ENCODE measurements at places on chromosomes 6 and 20.

DNA sequence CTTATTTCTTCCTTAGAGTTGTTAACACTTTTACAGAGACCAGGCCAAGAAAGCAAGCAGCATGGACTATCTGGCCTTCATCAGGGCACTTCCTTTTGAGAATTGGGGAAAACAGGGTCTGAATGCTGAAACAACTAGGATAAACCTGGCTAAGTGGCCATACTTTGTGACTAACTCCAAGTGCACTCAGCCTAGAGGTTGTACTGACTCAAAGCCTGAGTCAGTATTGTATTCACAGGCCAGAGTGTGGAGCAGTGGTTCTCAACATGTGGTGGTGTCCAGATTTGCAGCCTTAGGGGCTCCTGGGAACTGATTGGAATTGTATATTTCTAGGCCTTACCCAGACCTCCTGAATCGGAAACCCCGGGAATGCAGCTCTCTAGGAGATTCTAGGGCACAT is 20.1 kb downstream of the SEC23B start:
- no peak for DNase-seq

DNA sequence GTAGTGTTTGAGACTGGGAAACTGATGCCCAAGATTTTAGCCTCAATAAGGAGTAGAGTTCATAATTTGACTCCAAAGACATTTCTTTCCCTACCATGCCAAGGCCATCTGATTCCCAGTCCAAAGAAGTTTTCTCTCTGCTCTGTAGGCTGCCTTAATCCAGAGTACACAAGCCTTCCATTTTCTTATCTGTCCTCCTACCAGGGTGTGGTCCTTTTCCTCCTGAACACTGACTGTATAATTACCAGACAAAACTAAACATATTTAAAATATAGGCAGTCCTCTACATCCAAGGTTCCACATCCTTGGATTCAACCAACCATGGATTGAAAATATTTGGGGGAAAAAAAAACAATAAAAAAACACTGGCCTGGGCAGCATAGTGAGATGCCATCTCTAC is 108.4 kb downstream of the SLC16A10 start:
- DNase-seq: no peak

GRCh38 chr20:61673152-61673847 is 392.4 kb downstream of the TAF4 start:
- DNase-seq: no peak

DNA sequence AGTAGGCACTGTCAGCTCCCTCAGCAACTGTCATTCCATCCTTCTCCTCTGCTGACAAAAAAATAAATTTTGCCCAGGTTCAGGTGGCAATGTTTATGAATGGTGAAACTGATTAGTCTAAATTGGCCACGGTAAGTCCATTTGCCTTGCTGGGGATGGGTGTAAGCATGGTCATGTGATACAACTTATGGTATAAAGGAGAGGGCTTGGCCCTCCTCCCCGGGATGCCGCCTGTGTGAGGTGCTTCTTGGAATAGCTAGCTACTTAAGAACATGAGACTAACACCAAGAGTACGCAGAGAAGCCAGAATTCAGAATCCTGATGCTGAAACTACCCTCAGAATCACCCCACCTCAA is 94.4 kb upstream of the MAP7 start:
- DNase-seq: no peak

DNA sequence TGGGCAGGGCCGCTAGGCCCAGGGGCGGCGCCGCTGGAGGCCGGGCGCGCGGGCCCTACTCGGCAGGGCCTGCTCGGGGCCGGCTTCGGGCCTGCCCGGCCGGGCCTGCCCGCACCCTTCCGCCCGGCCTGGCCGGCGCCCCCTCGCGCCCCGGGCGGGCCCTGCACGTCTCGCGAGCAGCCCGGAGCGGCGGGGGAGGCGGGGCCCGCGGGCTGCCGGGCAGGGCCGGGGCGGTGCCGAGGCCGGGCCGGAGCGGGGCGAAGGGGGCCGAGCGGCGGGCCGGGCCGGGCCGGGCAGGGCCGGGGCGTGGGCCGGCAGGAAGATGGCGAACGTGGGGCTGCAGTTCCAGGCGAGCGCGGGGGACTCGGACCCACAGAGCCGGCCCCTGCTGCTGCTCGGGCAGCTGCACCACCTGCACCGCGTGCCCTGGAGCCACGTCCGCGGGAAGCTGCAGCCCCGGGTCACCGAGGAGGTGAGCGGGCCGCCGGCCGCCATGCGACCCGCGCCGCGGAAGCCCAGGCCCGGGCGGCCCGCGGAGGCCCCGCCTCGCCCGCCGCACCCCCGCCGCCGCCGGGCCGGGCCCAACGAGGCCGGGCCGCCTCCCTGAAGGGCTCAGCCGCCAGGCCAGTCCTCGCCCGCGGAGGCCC is at the start of gene NPEPL1:
TSS of gene NPEPL1 (plus strand) at position 222 of the 647 bp plus-strand sequence. CDS start at position 323, 101 bp downstream.
- peak; percentile 38 for DNase-seq

GRCh38 chr6:84089081-84089480 is 55.5 kb downstream of the MRAP2 start:
- no peak for DNase-seq

- no peak for DNase-seq
These were observed 306.9 kb downstream of the LRFN2 start for GRCh38 chr6:40280231-40280630.

- no peak for DNase-seq
These were observed 33.3 kb downstream of the ORC3 start for GRCh38 chr6:87623248-87623647.

- DNase-seq: no peak
These were observed 3.6 kb upstream of the ADGRG6 start for GRCh38 chr6:142297996-142298753.

- no peak for DNase-seq
These were observed 11.6 kb upstream of the C20orf204 start for GRCh38 chr20:64024141-64024990.

DNA sequence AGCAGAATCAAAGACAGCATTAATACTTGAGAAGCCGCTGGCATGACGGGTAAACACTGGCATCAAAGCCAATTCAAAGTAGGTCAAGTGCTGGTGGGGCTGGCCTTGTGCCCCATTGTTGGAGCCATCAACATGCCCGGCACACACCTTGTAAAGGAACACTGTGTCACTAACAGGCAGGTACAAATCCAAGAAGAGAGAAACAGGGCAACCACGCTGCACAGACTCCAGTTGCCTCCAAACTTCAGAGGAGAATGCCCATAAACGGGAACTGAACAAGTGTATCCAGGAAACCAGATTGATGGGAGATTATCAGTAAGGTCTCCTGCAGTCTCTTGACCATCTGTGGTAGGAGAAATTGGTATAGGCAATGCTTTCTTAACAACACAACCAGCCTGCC is 127.0 kb upstream of the STXBP5 start:
- no peak for DNase-seq

DNA sequence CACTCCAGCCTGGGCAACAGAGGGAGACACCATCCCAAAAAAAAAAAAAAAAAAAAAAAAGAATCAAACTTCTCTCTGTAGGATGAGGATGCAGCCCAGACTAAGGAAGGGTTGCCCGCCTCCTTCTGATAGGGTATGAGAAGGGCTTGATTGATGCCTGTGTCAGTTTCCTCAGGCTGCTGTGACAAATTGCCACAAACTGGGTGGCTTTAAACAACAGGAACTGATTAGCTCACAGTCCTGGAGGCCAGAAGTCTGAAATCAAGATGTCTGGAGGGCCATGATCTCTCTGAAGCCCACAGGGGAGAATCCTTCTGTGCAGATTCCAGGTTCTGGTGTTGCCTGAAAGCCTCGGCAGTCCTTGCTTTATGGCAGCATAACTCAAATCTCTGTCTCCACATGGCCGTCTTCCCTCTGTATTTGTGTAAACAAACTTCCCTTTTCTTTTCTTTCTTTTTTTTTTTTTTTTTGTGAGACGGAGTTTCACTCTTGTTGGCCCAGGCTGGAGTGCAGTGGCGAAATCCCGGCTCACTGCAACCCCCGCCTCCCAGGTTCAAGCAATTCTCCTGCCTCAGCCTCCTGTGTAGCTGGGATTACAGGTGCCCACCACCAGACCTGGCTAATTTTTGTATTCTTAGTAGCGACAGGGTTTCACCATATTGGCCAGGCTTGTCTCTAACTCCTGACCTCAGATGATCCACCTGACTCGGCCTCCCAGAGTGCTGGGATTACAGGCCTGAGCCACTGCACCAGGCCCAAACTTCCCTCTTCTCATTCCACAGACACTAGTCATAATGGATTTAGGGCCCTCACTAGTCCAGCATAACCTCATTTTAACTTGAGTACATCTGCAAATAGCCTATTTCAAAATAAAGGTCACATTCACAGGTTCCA is 11.2 kb upstream of the CDK19 start:
- DNase-seq: peak; percentile 80

GRCh38 chr20:11214256-11214840 is 540.5 kb upstream of the JAG1 start:
- peak; percentile 12 for DNase-seq

DNA sequence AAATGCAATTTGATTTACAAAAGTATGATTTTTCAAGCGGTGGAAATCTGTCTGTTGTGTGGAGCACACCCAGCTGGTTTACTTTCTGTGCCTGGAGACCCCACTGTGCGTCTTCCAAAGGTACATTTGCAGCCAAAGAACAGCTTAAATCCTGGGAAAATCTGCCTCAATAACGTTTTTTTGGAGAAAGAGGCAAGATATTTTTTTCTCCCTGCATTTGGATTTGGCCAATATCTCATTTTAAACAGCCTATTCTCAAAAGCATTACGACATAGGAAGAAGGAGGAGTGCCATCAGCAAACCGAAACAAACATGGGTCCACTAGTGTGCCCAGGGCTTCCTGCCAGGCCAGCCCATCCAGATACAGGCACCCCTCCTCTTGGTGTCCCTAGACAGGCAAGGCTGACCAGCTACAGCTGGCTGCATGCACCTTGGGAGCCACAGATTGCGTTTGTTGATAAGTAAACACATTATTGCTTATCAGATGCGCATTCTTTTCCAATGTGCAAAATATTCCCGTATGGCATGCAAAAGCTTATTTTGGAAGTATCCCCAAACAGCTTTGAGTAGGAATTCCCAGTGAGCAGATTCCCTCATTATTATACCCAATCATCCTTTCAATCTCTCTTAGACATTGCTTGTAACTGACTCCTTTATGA is 184.5 kb upstream of the MARCKS start:
- DNase-seq: peak; percentile 47

DNA sequence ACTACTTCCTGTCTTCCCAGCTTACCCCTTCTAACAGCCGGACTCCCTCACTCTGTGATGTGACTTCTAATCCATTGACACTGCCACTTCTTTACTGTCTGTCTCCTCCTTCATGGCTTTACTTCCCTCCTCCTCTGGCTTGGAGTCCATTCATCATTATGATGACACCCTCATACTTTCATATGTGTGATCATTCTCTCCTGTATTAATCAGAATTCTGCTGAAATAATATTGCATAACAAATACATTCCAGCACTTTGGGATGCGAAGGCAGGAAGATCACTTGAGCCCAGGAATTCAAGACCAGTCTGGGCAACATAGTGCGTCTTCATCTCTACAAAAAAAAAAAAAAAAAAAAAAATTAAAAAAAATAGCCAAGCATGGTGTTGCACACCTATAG is 147.9 kb upstream of the BTBD3 start:
- no peak for DNase-seq

- DNase-seq: no peak
These were observed 8.4 kb downstream of the EPB41L2 start for GRCh38 chr6:131054392-131055250.

DNA sequence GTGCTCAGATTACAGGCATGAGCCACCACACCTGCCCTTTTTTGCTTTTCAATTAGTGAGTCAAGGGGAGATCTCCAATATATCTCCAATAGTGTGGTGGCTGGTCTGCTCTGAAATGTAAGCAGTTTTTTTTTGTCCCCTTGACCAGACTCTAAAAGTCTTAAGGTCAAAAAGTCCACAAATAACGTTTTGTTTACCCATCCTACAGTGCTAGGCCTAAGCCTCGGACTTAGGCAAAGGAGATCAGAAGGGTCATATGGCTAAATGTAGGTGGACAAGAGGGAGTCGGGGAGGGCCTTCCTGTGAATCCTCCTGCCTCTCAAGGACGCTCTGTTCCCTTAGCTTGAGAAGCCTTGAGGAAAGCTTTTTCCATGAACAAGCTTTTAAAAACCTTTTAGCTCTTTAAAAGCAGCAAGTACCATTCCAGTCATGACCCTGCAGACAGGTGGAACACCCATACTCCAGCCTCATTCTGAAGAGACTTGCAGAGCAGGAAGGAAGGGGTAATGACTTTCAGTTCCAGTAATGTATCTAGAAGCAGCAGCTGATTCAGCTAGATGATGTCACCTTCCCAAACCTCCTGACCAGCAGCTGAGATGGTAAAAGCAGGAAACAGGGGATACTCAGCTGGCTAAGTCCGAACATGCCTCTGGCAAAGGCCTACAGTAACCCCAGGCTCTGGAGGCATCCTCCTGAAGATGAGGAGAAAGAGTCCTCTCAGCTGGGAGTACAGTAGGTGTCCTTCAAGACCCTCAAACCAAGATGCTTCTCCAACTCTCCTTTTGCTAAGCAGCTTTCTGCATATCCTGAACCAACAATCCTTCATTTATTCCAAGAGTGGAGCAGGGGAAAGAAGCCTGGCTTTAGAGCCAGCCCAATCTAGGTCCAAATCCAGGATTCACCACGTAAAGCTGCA is 23.6 kb downstream of the BCL2L1 start:
- DNase-seq: peak; percentile 87

DNA sequence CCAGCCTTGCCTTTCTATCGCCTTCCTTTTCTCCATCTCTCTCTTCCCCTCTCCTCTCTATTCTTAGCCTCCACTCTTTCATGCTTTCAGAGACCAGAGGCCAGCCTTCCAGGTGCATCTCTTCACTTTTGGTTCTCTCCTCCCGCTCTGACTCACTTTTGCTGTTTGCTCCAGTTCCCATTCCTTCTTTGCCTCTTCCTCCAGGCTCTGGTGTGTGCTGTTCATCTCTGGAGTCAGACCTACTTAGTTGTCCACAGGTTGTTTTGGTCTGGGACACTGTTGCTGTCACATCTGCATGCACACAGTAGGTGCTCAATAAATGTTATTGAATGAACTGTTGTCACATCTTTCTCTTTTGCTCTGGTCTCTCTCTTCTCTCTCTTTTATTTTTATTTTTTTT is 1.6 kb upstream of the CDH22 start:
- no peak for DNase-seq

DNA sequence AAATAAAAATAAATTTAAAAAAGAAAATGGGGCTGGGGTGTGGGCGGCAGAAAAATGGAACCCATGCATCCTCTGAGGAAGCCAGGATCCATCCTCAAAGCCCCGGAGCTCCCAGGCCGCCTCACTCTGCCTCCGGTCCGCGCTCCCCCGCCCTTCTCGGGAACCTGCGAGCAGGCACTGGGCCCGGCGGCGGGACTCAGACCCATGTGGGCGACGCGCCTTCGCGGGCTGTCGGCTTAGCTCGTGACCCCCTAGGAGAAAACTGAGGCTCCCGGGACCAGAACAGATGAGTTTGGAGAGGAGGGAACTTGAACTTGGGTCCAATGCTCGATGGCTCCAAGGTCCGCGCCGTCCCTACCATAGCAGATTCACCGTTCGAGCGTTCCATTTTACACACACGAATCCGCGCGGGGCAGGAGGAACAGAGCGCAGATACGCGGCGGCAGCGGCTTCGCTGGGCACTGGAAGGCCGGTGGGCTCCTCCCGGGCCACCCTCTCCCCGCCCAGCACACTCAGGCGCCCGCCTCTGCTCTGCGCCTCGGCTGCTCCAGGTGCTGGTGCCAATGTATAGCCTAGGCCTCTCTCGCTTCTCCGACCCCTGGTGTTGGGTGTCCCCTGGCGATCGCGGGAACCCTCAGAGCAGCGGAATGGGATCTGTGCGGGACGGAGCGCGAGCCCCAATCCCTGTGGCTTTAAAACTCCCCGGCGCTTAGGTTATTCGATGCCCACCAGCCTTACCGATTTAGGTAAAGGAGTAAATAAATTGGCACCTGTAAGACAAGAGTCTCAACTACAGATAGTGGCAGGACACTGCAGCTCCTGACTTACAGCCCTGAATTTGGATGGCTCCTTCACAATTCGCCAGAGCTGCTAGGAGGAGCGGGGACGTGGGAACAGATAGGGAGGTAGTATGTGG is 39.2 kb downstream of the DPPA5 start:
- no peak for DNase-seq

Data from MV-4-11 (cell line).